ENCODE measurements at places on chromosomes 4 and X.

- no peak for DNase-seq
Observed at GRCh38 chrX:29903360-29903759, 312.0 kb upstream of the MAGEB2 start.

GRCh38 chr4:169014586-169014985 is 4.5 kb upstream of the CBR4 start:
- no peak for DNase-seq

GRCh38 chr4:37673538-37674192 is 12.5 kb downstream of the RELL1 start:
- no peak for DNase-seq

GRCh38 chrX:7283741-7284140 is 135.8 kb upstream of the PUDP start:
- DNase-seq = no peak

DNA sequence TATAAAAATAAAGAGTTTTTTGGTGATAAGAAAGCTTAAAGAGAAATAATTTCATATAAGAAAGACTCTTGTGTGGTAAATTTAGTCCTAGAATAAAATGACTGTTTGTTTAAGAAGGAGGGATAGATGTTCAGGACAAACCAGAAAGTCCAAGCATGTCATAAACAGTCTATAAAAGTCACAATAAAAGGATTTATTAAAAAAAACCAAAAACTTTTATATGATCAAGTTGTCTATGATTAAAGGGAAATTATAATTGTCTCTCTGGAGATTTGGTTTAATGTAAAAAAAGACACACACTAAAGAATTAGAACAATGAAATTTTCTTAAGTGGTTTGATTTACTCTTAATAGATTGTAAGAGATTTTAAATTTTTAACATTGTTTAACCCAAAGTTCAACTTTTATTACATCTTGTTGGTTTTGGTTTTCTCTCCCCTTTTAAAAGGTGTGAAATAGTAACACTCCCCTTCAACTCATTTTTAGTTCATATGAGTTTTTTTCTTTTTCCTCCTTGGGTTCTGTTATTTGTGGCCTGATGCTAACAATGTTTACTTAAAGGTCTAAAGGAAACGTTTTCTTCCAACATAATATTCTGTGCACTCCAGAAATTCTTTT is 89.7 kb downstream of the PDHA2 start:
- no peak for DNase-seq

DNA sequence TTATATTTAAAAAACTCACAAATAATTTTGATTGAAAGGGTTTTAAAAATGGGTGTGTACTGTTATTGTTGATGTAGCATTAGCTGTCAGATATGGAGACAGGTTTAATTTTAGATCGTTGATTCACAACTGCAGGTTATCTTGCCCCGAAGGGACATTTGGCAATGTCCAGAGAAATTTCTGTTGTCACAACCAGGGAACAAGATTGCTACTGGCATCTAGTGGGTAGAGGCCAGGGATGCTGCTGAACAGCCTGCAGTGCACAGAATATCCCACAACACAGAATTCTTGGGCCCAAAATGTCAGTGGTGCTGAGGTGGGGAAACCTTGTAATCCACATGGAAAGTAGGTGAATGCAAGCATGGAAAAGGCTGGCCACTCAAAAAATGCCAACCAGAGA is 114.9 kb downstream of the MAGEB17 start:
- DNase-seq = no peak

DNA sequence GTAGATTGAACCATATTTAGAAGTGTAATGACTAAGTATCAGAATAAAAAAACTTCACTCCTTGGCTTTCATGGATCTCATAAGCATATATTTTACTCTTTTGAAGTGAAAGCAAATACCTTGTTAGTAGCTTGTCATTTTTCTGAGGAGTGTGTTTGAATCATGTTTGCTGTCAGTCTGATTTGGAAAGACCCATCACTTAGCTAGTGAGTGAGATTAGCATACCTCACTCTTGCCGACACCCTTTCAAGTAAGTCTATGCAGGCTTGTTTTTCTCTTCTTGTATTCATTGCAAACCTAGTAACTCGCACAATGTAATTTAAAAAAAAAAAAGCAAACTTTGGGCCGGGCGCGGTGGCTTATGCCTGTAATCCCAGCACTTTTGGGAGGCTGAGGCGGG is 360.0 kb downstream of the ARHGAP24 start:
- DNase-seq = no peak

DNA sequence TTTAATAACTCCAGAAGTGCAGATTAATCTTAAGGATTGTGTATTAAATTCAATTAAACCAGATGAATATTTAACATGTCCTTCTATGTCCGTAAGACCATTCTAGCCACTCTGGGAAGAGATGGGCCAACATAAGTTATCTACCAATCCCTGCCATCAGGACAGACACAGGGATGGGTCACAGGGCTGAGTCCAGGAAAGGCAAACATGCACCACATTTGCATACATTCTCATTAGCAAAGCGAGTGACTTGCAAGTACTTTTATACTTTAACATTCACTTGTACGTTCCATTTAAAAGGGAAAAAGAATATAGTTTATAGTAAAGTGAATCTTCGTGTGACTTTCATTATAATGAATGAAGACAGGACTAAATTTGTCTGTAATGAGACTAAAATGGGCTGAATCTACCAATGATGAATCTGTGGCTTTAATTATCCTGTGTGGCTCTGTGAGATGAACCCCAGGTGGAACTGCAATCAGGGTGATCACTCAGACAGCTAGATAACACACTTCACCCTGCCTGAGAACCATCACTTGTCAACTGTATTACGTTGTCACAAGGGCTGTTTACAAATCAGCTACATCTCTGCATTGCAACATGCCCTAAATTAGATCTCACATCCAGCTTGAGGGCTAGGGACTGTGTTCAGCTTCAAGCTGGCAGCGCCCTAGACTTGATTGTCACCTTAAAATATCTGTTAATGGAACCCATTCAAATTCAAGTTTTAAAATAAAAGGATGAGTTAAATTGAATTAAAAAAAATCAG is 77.2 kb downstream of the SH3KBP1 start:
- DNase-seq = no peak

- no peak for DNase-seq
Observed at GRCh38 chr4:155263480-155263879, 55.0 kb downstream of the NPY2R start.

GRCh38 chrX:17846045-17846444 is 15.1 kb downstream of the RAI2 start:
- DNase-seq = no peak

DNA sequence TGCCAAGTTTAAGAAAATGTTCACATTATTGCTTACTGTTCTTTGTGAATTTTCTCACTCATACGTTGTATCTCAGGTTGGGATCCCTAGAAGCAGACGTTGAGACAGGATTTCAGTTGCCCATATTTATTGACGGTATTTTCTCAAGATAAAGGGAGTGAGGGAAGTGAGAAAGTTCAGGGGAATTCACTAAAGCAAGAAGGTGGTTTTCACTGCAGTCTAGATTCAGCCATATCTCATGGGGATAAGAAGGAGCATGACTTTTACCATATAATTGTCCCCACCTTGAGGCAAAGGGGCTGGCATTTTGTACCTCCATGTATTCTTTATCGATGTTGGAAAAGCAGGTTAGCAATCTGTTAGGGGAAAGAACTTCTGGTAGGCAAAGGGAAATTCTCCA is 543.0 kb downstream of the CCSER1 start:
- DNase-seq = no peak

DNA sequence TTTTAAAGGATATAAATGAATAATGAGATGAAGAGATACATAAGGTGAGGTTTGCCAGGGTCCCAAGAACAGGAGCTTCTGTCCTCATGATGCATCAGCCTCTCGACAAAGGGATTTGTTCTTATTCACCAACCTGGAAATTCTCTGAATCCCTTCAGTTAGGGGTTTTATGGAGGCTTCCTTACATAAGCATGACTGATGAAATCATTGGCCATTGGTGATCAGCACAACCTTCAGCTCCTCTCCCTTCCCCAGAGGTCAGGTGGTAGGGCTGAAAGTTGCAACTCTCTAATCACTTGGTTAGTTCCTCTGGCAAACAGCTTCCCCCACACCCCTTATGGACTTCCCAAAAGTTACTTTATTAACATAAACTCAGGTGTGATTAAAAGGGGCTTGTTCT is 222.0 kb downstream of the SPRY1 start:
- no peak for DNase-seq

DNA sequence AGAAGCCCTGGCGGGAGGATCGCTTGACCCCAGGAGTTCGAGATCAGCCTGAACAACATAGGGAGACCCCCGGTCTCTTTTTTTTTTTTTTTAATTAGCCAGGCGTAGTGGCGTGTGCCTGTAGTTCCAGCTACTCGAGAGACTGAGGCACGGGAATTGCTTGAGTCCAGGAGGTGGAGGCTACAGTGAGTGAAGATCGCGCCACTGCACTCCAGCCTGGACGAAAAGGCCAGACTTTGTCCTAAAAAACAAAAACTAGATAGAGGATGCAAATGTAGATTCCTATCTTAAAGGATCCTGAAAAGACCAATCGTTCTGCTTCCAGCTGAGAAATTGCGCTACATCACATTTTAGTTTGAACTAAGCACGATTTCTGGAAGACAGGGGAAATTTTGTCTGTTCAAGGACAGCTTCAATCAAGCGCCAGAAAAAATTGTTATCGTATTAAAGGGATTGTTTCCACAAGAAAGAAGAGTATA is 627 bp upstream of the HSD17B11 start:
- no peak for DNase-seq

DNA sequence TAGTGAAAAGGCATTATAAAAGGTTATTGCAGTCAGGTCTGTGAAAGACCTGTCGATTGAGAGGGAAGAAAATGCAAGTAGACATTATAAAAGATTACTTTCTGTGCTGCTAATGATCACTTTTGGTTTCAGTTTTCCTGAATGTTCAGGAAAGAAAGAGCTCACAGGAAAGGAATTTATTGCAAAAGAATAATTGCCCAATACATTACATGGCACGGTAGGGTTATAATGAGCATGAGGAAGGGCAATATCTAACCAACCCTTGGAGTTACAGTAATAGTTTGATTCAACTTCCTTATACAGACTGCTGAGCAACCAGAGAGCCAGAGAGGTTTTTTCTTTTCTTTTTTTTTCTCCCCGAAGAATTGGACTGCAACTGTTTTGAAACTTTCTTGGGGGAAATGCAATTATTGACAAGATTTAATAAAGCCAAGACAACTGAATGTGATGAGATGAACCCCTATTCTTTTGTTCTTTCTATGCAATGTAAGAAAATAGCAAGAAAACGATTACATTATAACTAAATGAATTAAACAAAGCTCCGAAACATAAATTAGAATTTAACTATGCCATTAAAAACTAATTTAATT is 247.0 kb downstream of the C4orf33 start:
- DNase-seq = no peak

DNA sequence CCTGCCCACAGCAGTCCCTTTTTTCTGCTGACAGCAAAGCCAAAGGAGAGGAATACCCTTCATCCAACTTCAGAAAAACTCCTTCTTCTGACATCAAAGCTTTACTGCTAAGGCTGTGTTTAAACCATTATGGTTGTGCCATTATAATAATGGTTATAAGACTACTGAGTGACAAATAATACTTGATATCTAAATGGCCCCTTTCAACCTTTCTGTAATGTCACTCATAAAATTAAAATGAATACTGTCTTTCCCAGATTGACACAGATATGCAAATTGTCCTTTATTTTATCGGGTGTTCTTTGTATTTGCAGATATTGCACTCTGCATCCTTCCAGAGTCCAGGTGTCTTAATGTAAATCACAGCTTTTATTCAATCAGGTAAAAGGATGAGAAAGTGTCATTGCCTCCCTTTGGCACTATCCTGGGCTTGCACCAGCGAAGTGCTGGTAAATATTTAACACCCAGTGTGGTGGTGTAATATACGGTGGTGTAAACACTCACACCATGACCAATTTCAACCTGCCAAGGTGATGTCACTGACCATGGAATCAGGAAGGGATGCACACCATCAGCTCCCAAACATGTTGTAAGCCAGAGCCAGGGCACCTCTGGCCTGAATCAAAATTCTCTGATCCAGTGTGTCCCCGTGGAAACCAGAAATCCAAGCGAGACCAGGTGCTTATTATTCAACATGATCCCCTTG is 139.4 kb upstream of the TENM3 start:
- DNase-seq = no peak

Measured in GDM1 (cell line).